ENCODE measurements at places on chromosomes 12 and 14.

- DNase-seq: no peak
These were observed 71.2 kb downstream of the KSR2 start for GRCh38 chr12:117897372-117898161.

DNA sequence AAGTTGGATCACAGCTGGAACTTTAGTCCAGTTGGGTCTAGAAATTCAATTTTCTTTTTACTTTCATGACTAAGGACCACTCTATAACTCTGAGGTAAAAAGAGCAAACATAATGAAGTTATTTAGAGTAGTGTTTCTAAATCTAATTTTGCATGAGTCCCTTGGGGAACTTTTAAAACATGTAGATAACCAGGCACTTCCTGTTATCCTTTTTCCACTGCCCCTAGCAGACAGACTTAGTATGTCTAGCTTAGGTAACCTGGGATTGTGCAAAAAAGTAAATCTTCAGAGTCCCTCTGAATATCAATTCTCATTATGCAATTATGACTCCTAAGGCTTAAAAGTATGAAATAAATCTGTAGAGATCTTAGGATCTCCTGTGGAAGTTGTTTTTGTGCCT lies 371.2 kb downstream of the DIO2 start:
- no peak for DNase-seq

DNA sequence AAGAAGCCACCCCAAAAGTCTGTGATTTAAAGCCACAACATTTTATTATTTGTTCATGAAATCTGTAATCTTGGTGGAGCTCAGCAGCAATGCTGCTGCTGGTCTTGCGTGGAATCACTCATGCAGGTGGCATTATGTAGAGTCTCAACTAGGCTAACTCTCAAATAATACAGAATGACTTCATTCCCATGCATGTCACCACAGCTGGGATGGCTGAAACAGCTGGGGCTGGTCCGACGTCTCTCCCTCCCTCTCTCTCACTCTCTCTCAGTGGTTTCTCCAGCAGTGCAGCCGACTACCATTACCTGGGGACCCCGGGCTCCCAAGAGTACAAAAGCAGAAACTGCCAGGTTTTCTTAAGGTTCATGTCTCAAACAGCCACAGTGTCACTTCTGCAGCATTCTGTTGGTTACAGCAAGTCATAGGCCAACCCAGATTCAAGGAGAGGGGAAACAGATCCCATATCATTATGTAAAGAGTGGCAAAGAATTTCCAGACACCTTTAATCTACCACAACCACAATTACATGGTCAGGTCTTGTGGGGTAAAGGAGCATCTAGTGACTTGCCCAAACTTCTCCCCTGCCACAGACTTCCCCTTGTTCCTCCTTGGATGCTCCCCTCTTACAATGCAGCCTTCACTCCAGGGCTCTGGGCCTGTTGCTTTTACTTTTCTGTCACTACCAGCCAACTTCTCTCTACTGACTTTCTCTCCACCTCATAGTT lies 192.0 kb upstream of the HMGA2 start:
- DNase-seq: no peak

DNA sequence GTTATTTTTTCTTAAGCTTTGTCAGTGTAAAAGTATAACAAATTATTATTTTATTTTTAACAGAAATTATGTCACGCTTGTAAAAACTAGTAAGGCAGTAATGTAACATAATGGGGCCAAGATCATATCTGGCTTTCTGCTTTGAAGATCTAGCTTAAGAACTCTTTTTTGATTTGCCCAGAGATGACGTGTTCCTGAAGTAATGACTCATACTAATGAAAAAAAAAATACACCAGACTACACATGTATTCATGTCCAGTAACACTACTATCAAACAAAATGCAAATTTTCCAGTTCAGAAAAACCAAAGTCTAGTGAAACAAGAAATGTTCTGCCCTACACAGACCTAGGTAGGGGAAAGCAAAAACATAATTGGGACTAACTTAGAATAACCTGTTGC lies 432.2 kb upstream of the ATXN7L3B start:
- DNase-seq: no peak

DNA sequence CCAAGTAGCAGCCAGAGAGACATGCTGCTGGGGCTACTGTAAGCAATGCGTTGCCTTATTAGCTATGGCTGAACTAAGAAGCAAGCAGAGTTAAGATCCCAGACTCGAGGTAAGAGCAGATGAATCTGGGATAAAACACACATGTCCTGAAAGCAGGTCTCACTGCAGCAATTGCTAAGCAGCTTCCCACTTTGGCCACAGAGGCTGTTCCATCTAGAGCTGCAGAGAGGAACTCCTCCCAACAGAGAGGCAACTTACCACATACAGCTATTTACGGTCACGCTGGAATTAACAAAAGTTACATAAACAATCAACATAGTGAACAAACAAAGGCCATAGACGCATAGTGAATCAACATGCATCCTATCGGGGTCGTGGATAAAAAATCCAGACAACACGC lies 90.2 kb downstream of the KSR2 start:
- DNase-seq: no peak
